ENCODE measurements at places on chromosomes 6 and 20.

DNA sequence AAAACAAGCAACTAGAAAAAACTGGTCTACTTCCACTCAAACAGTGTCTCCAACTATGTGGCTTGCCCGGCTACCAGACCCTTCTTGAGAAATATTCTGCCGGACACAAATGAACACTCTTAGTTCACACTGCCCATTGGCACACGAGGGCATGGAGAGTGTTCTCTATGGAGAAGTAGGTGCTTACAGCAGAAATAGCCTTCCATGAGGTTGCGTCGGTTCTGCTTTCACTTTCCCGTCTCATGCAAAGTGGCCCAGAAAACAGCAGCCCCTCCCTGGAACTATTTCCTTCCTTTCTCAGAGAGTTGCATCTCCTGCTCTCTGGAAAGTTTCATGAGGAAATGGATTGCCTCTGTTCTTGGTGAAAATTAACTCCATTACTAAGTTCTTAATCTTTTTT lies 9.5 kb upstream of the HLA-DOA start:
- DNase-seq: peak; percentile 62

- peak; percentile 48 for DNase-seq
Measured at GRCh38 chr6:132813173-132813856, 1.1 kb upstream of the RPS12 start.

DNA sequence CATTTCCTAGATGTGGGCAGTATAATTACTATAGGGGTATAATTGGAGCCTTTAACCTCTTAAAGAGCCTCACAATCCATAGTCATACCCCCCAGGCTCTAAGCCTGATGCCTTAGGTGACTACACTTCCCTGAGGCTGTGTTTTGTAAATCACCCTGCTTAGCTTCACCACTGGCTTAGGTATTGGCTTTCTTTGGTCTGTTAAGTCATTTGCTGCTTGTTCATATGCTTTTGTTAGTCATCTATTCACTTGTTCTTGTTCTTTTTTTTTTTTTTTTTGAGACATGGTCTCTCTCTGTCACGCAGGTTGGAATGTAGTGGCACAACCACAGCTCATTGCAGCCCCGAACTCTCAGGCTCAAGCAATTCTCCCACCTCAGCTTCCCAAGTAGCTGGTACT lies 26.7 kb downstream of the KAT14 start:
- DNase-seq: peak; percentile 3

- no peak for DNase-seq
Measured at GRCh38 chr6:124887872-124888580, 74.2 kb upstream of the RNF217 start.

- no peak for DNase-seq
Measured at GRCh38 chr6:90319044-90319443, 22.4 kb upstream of the BACH2 start.

- DNase-seq: no peak
Measured at GRCh38 chr6:39228111-39228971, 934 bp downstream of the KCNK5 start.

GRCh38 chr20:44597516-44597915 lies 15.1 kb downstream of the PKIG start:
- no peak for DNase-seq

DNA sequence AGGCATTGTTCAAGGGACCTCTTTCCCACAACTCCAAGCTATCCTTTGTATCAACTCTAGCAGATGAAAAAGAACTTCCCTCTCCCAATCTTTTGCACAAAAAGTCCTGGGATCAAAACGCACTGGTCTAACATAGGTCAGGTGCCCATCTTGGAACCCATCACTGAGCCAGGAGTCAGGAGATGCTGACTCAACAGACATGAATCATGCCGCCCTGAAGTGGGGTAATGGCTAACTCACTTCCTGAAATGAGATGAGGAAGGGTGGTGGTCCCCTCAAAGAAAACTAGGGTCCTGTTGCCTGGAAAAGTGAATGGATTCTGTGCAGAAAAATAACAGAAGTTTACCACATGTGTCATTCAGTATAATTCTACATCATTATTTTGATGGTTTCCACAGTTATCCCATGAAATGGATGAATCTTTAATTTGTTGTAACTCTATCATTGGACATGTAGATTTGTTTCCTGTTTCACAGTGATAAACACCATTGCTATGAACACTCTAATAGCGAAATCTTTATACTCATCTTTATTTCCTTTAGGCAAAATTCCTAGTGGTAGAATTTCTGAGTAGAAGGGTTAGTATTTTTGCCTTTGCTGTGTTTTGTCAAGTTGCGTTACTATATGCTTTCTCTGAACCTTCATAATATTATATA lies 151.3 kb downstream of the SLC16A10 start:
- DNase-seq: peak; percentile 50

- peak; percentile 42 for DNase-seq
Measured at GRCh38 chr6:97322811-97323210, 39.8 kb upstream of the MMS22L start.

DNA sequence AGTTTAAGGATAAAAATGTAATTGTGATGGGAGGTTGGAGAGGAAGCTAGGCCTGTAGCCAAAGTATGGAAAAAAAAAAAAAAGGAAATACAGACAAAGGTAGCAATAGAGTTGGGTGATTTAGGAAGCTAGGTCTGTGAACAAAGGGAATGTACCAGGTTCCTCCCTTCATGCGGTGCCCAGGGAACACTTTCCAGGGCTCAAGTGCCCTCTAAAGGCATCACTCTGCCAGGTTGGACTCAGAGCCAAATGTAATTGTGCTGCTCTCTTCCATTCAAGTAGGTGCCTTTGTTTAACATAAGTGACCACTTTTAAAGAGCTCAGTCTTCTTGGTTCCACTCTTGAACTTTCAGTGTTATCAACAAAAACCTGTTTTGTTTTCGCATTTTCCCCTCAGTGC lies 159.7 kb upstream of the AHI1 start:
- DNase-seq: no peak

GRCh38 chr6:106925948-106926347 lies 48.6 kb downstream of the CD24 start:
- no peak for DNase-seq

DNA sequence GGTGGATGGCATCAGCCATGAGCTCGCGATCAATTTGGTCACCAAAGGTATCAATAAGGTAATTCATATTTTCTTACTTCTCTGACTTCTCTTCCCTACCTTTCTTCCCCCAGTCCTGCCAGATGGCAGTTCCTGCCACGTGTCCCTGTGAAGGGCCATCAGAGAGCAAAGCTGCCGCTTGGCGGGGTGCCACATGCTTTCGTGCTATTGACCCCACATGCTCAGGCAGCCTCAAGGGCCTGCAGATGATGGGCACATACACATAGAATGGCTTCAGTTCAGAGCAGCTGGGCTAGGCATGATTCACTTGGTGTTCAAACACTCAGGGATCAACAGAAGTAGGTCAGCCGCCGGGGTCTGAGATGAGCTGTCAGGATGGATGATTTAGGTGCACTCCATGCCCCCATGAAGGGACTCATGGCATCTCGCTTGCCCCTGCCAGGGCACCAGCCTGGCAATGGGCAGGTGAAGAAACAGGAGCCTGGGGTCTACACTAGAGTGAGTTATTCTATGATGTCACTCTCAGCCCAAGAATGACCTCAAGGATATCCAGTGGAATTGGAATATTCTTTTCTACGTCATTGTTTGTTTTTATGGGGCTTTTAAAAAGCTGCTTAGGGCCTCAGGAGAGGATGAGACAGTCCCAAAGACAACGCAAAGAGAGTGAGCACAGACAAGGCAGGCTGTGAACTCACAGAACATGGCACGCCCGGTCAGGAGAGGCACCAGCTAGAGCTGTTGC lies 25.5 kb downstream of the BANF2 start:
- DNase-seq: no peak

DNA sequence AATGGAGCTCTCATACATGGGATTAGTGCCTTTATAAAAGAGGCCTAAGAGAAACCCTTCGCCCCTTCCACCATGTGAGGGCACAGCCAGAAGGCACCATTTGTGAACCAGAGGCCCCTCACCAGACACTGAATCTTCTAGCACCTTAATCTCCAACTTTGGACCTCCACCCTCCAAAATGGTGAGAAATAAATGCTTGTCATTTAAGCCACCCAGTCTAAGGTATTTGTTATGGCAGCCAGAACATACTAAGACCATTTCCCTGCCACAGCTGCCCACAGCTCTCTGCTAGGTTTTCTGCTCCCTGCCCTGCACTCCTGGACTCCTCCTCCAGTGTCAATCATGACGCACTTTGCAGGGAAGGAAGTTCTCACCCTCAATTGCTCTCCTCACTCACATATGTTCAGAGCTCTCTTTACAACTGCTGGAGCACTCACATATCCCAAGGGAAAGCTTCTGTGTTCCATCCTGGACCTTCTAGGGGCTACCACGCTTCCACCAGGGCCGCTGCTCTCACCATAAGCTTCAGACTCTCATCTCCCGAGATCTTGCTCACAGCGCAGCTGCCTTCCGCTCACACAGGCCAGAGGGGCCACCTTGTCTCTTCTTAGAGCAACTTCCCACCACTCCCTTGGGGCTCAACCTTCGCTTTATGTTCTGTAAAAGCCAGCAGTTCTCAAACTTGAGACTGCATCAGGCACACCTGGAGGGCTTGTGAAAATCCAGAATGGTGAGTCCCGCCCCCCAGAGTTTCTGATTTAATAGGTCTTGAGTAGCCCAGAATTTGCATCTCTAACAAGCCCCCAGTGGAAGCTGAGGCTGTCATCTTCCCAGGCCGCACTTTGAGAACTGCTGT lies 1.6 kb upstream of the LY86 start:
- DNase-seq: no peak
